Fibroblast of pulmonary artery (primary cell): ENCODE measurements at places on chromosomes 3 and 15.

DNA sequence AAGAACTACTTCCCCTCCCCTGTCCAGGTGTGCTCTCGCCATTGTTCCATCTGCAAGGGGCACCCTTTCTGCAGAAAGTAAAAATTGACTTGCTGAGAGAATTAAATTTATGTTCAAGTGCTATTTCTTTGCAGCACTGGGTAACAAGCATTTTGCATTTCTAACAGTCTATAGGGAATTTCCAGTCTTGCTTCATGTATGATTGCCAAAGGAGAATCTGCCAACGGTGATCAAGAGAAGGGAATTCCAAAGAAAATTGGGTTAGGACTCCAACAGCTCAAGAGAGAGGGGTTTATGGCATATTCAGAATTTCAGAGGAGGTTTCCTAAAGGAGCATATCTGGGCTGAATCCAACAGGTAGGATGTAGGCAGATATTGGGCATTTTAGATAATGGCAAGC, 136.7 kb upstream of the WNT5A start:
- DNase-seq = no peak

GRCh38 chr15:85331655-85332285, 48.6 kb upstream of the AKAP13 start:
- DNase-seq = no peak

DNA sequence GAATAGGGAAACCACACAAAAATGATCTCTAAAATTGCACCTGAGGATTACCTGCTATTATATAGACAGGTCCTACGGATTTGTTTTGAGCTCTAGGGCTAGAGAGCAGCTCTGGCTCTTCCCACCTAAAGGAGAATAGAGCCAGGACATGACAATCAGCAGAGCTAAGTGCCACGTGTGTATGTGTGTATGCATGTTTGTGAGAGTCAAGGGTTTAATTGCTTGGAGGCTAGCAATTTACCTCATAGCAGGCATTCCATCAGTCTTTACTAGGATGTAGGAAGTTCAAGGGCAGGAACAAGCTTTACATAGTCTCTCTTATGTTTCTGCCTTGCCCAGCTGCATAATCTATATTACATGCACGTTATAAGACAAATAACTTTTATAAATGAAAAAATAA, 498.2 kb downstream of the NSUN3 start:
- DNase-seq = no peak

GRCh38 chr3:19248767-19249166, 100.5 kb downstream of the KCNH8 start:
- DNase-seq = no peak

- no peak for DNase-seq
Observed at GRCh38 chr3:49701388-49702077, 12.2 kb downstream of the RNF123 start.

GRCh38 chr3:46845397-46845859, 17.8 kb downstream of the MYL3 start:
- peak; percentile 76 for DNase-seq

DNA sequence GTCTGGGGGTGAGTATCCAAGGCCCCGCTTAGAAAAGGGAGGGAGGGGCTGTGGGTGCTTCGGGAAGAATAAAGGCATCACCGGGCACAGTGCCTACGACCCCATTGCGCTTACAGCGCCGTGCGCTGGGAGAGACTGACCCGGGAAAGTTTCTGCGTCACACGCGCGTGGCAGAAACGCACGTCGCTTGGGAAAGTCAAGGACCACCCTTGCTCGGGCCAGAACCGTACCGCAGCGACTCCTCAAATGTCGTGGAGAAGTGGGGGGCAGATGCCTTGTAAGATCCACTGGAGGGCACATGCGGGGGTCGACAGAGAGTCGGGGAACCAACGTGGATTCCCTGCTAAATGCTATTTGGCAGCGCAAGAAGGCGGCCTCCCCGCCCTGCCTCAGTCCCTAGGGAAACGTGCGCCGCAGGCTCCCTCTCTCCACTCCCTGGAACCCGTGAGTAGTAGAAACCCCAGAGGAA, 2.4 kb downstream of the ADAMTS9 start:
- peak; percentile 76 for DNase-seq

- no peak for DNase-seq
Observed at GRCh38 chr3:82129221-82129801, 367.9 kb upstream of the GBE1 start.

GRCh38 chr3:99866261-99866761, 48.6 kb downstream of the CMSS1 start:
- peak; percentile 71 for DNase-seq

DNA sequence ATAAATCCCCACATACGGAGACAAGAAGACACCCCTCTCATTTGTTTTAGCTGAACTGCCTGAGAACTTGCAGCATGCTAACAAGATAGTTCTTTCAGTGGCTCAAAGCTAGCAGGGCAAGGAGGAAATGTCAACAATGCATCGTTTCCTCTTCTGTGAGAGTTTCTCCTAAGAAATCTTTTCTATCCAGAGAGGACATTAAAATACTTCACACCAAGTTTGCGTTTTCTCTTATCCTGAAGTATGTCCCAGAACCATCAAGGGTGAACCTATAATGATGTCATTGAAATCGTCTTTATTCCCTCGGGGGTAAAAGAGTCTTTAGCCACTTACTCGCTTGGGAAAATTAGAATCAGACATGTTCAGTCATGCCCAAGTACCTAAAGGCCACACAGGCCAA, 541.7 kb upstream of the MDFIC2 start:
- no peak for DNase-seq
